ACHN (cell line): ENCODE measurements at places on chromosomes 1 and 21.
A peak's percentile ranks its signal among the peaks of the same experiment; 100 is the strongest.

GRCh38 chr21:23861911-23862504, 1745.3 kb downstream of the MRPL39 start:
- DNase-seq: no peak

DNA sequence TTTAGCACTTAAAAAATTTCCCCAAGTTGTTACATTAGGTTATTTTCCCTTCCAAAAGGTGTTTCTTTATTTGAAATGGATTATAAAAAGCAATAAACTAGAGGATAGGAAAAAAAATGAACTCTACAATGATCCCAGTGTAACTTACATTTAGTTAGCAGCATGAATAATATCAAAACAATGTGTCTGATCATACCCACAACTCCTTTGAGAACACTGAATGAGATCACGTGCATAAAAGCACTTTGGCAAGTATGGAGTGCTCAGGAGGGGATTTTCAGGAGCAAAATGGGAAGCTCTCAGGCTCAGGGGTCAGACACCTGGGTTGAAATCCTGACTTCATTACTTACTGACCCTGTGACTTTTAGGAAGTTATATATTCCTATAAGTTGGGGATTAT, 369.7 kb upstream of the PROX1 start:
- DNase-seq: no peak

- DNase-seq: no peak
These were observed 54.9 kb upstream of the B3GALT2 start for GRCh38 chr1:193241132-193241827.

- DNase-seq: peak; percentile 49
These were observed 749 bp downstream of the CITED4 start for GRCh38 chr1:40861224-40862003.

- DNase-seq: no peak
These were observed 16.1 kb downstream of the DONSON start for GRCh38 chr21:33572350-33572749.

DNA sequence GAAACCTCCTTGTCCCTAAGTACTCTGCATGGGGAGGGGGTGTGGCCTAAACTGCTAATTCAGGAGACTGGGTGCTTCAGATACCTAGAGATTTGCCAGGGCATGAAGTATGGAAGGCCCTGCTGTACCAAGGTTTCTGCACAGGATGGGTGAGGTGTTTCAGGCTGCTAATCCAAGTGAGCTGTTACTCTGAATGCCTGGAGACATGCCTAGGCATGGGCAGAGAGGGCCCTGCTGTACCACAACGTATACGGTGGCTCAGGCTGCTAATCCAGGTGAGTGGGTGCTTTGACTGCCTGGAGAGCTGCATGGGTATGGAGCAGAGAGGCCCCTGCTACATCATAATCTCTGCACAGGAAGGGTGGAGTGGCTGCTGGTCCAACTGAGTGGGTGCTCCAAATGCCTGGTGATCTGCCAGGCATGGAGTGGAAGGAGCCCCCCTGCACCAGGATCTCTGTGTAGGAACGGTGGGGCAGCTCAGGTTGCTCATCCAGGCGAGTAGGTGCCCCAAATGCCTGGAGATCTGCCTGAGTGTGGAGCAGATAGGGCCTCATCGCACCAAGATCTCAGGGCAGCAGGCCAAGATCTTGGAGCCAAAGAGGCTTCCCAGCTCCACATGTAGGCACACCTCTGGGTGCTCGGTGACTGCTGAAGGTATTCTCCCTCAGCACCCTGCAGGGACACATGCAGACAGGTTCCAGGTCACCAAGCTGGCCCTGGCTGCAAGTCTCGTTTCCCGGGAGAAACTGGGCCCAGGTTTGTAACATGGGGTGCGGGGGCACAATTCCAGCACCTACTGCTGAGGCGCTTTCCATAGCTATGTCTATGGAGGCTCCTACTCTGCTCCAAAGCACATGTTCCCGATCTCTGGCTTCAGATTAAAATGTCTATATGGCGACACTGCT, 252.5 kb upstream of the PLXNA2 start:
- DNase-seq: no peak

- no peak for DNase-seq
These were observed 175.0 kb downstream of the CTH start for GRCh38 chr1:70586046-70586445.

DNA sequence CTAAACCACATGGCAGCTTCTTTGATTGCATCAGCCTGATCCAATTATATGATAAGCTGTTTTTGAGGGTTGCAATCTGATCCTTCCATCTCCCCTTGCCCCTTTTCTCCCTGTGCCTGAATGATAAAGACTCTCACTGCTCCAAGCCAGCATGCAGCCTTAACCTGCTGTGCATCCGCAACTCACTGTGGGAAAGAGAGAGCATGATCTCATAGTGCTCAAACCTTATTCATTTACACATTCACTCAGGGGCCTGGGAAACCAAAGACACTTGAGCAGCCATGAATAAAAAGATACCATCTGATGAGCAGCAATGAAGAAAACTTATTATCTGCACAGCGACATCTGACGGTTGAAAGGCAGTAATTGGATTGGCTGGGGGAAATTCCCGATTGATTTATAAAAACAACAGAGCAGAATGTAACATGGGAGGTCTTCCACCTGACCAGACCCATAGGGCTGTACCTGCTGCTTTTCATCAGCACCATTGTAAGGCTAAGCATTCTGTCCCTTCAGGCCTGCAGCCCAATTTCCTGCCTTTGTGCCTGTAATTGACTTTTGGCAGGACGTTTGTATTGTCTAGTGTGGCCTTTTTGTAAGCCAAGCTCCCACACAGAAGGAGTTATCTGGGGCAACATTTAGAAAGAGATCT, 62.5 kb downstream of the KIAA0040 start:
- no peak for DNase-seq

GRCh38 chr21:14114251-14114650, 96.5 kb downstream of the LIPI start:
- DNase-seq: no peak

DNA sequence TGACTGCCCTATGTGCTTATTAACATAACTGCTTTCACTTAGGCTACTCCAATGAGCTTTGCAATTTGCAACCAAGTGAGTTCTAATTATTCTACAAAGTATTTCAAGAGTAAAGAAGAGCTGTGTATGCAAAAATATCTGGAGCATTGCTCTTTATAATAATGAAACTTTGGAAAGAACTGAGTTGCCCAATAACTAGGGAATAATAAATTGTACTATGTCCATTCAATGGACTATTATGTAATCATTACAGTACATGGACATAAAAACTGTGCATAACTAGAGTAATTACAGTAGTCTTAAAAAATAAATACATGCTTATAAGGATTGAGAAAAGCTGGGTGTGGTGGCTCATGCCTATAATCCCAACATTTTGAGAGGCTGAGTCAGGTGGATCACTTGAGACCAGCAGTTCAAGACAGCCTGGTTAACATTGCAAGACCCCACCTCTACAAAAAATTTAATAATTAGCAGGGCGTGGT, 70.3 kb upstream of the JAK1 start:
- no peak for DNase-seq

DNA sequence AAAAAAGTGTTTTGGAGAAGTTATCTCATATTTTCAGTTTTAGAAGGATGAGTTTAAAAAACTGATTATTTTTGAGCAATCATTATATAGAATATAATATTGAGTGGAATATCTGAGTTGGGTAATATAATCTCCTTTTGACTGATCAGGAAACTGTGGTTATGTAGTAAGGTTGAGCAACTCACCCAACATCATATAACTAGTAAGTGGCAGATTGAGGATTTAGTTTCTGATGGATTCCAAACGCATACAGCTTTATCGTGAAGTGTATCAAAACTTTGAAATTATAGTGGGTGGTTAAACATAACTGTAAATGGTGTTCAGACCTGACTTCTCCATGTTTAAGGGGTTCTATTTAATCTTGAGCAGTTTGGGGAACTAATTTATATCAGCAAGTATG, 98.6 kb downstream of the OLFM3 start:
- DNase-seq: no peak

DNA sequence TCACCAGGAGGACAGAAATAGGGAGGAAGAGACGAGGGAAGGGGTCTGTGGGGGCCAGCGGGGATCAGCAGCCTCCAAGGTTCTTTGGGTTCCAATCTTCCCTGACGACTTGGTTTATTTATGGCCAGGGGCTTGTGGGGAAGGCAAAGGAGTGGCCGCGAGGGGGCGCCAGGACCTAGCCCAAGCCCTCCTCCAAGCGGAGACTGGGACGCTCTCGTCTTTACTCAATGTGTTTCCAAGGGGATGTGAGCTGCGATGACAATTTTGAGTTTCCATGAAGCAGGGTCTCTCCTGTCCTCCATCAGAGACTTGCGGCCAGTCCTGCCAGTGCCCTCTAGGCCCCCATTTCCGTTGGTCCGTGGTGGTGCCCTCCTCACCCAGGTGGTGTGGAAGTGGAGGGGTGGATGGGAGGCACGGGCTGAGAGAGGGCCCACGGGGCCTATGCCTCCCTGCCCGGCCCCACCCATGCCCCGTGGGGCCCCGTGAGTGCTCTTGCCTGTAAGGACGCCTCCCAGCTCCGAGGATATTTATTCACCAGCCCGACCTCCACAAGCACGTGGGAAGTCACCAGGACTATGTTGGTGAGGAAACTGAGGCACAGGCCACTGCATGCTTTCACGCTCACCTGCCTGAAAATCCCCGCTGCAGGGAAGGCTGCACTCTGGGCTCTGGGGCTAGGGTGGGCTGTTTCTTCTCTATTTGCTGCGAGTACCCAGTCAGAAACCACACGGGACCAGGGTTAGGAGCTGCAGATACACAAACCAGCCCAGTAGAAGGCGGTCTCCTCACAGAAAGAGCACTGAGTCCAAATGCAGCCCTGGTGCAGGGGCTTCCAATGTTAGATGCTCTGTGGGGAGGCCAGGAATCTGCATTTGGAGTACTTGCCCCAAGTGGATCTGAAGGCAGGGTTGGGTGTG, 26.5 kb downstream of the DMRTB1 start:
- peak; percentile 67 for DNase-seq

DNA sequence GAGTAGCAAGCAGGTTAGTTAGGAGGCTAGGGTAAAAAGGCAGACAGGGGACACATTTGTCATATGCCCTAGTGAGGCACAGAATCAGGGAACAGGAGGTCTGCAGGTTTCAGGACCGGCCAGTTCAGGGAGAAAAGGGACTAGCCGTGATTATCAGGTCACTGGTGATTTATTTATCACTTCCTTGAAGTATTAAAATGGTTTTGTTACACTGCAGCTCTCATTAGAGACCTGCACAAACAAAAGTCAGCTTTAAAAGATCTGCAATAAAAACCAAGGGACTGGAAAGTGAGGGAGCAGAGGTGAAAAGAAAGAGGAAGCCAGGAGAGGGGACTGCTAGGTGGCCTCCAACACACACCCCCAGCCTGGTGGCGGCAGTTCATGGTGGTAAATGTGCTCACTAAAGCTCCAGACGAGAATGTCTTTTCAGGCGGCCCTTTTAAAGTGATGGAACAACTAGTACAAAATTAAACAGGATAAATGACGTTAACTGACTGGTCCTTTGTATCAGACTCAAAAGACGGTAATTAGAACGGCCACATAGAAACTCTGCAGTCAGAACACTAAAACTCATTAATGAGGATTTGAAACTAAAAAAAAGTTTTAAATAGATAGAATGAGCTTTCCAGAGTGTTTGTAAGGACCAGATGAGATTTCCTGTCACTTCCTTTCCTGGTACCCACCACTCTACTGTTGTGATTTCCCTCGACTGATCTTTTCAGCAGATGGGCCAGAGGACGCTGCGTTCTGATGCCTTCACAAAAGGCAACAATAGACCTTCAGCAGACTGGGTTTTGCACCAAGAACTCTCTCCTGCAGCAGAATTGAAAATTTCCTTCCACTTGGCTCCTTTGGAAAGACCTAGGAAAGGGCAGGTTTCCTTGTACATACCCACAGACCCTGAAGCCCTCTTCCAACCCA, 136.8 kb downstream of the NTPCR start:
- no peak for DNase-seq

- no peak for DNase-seq
These were observed 82.4 kb downstream of the ZMYM4 start for GRCh38 chr1:35350872-35351271.

GRCh38 chr21:38280867-38281266, 24.1 kb downstream of the KCNJ15 start:
- DNase-seq: no peak

DNA sequence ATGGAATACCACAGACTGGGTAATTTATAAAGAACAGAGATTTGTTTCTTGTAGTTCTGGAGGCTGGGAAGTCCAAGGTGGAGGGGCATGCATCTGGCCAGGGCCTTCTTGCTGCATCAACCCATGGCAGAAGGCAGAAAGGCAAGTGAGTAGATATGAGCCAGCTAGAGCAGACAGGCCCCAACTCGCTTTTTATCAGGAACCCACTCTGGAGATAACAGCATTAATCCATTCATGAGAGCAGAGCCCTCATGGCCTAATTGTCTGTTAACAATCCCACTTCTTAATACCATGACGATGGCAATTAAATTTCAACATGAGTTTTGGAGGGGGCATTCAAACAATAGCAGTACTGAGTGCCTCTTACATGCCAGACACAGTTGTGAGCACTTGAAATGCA, 87.2 kb upstream of the SOX13 start:
- DNase-seq: no peak

DNA sequence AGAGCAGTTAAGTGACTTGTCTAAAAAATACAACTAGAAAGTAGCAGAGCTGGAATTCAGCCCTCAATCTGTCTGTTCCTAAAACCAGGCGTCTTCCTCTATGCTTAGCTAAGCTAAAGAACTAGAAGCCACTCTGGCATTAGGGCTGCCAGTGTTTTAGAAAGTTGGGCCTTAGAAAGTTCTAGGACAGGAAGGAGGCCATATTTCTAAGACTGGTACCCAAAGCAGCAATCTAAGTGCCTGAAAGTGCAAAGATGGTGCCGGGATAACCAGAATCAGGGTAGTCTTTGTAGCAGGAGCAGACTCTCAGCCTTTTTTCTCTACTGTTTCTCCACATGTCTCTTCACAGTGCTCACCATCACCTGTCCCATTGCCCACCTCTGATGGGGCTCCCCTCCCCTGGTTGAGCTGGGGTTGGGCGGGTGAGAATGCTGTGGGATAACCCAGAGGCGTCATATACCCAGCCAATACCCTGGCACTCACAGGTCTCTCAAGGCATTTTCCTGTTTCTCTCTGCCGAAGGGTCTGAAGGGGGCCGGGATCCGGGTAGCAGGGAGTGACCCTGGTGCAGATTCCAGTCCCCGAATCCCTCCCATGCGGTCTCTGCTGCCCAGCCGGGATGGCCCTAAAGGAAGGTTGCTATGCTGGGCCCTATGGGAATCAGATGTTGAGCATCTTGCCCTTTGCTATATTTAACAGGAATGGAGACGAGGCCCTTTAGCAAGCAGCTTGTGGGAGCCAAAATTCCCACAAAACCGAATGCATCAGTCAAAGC, 1.1 kb upstream of the RCSD1 start:
- no peak for DNase-seq
